ENCODE measurements at places on chromosomes 13 and 19. TPM values are rescaled to one million over a fixed set of nuclear protein-coding genes. Genes with fewer than 3 reads are reported as not detected.

The HOMER3 gene
- total RNA-seq, result 110 TPM

The KLF12 gene
- total RNA-seq, result 8.0 TPM

The ADGRL1 gene
- total RNA-seq, result 2.8 TPM

The PNPLA6 gene
- 87.2 TPM for total RNA-seq

The KRTDAP gene
- 3.1 TPM for total RNA-seq

The VAV1 gene
- total RNA-seq, result 2.3 TPM

The FPR2 gene
- not detected for total RNA-seq

The PRX gene
- total RNA-seq, result 1.9 TPM

The CILP2 gene
- total RNA-seq, result 0.24 TPM

The CCDC106 gene
- 3.4 TPM for total RNA-seq

The CRB3 gene
- 79.0 TPM for total RNA-seq

The MISP3 gene
- total RNA-seq, result 0.64 TPM

The LAIR1 gene
- under 0.01 TPM for total RNA-seq

The WASF3 gene
- total RNA-seq, result 3.1 TPM

The PBX4 gene
- 0.21 TPM for total RNA-seq

The SERP2 gene
- 0.96 TPM for total RNA-seq

The HPN gene
- total RNA-seq, result 0.72 TPM

The CYP2F1 gene
- not detected for total RNA-seq

The HSPBP1 gene
- 37.1 TPM for total RNA-seq

The UPK1A gene
- total RNA-seq, result not detected

The CEACAM7 gene
- 0.24 TPM for total RNA-seq

The TMEM255B gene
- total RNA-seq, result 3.0 TPM

The C13orf42 gene
- total RNA-seq, result not detected

The PDX1 gene
- total RNA-seq, result not detected

The LAIR2 gene
- total RNA-seq, result not detected

The CCNA1 gene
- total RNA-seq, result 61.6 TPM

The CEBPA gene
- total RNA-seq, result 16.1 TPM

The F10 gene
- total RNA-seq, result not detected

The ZNF772 gene
- 13.7 TPM for total RNA-seq

The STOML3 gene
- not detected for total RNA-seq

The FFAR3 gene
- not detected for total RNA-seq

The P2RY11 gene
- 1.7 TPM for total RNA-seq

The TMEM238 gene
- 24.3 TPM for total RNA-seq

The ZNF813 gene
- 3.4 TPM for total RNA-seq

The PRRG2 gene
- 7.2 TPM for total RNA-seq

The CCDC194 gene
- total RNA-seq, result not detected

The TMPRSS9 gene
- not detected for total RNA-seq

The ZNF626 gene
- total RNA-seq, result 10.0 TPM

The SYT3 gene
- total RNA-seq, result not detected

The CGB8 gene
- not detected for total RNA-seq

The TTC9B gene
- total RNA-seq, result not detected

The BSG gene
- 481 TPM for total RNA-seq

The SYDE1 gene
- 5.8 TPM for total RNA-seq

The PSG6 gene
- total RNA-seq, result not detected

All from tracheal epithelial cell (primary cell).